ENCODE measurements at places on chromosomes 3 and 15.

GRCh38 chr3:51734572-51734907, 27.7 kb downstream of the GRM2 start:
- no peak for DNase-seq

- no peak for DNase-seq
These were observed 33.0 kb downstream of the ALDH1L1 start for GRCh38 chr3:126147147-126147931.

- DNase-seq = no peak
These were observed 61.6 kb downstream of the CCR1 start for GRCh38 chr3:46146548-46146947.

DNA sequence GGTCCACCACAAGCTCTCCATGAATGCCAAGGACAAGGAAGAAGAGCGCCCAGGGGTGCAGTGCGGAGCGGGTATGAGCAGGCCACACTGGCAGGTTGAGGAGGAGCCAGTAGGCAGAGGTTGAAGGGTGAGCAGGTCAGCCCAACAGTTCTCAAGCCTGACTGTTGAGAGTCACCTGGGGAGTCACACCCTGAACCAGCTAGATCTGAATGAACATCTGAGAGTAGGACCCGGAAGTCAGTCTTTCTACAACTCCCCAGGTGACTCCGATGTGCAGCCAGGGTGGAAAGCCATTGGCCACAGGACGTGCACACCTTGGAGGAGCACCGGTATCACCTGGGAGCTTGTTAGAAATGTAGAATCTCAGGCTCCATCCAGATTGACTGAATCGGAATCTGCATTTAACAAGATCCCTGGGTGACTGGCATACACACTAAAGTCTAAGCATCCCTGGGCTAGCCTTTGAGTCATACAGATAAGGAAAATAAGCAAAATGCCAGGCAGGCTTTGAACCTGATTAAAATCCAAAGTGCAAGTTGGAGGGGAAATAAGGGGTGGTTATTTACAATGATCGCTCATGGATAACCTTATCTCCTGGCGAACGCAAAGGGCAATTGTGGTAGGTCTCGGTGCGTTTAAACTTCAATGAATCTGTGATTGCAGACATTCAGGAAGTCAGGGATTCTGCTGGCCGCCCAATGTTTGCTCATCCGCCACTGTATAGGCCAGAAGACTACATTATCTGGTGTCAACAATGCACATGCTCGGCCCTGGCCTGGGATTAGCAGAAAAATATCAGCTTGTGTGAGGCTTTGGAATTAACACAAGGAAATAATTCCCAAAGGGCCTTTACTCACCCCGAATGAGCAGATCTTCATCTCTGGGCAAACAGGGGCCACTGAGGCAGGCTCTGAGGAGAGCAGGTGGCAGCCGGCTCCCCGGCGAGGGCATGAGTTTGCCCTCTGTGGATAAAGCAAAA, 11.7 kb upstream of the LYZL4 start:
- DNase-seq = no peak

- no peak for DNase-seq
These were observed 24.8 kb downstream of the CCR1 start for GRCh38 chr3:46183330-46183729.

DNA sequence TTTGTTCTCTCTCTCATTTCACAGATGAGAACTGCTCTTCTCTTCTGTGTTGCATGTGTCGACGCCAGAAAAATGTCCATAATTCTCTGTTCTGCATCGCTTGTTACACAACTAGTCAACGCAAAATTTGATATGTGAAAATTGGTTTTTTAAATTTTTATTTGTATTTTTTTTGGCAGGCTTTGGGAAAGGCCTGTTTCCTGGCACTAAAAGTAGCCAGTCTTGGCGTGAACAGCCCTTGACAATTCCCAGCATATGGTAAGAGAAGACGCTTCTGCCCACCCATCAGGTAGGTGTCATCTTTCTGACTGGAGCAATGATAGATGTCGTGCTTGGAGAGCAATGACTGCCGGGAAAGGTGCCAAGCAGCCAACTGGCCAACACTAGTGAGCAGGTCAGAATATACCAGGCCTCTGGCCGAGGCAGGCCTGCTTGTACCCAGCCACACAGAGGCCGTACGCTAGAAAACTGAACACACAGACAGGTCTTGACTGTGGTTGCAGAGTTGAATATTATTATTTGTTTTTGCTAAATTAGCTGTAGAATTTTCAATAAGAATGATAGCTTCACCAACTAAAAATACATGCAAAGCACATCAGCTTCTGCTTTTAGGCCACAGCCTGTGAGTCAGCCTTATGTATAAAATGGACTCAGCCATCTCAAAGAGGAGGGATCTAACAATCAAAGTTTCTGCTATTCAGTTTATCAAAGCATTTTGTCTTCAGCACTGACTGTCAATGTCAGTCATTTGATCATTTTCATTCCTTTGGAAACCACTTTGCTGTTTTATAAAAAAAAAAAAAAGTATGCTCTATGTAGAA, 837.5 kb downstream of the MCTP2 start:
- DNase-seq = no peak

DNA sequence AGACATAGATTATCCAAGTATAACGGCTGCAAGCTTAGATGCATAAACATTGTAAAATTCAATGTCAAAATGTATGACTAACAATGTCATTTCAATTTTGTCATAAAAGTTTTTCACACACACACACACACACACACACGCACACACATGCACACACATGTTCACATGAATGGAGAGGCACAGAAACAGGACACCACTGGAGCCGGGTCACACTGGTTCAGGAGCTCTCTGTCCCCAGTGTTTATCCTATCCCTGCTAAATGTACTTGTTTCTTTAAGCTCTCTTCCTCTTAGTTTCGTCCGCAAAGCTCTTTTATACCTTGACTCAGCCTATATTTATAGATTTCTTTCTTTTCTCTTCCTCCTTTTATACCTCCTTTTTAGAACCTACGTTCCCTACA, 249.9 kb downstream of the CADPS start:
- no peak for DNase-seq

DNA sequence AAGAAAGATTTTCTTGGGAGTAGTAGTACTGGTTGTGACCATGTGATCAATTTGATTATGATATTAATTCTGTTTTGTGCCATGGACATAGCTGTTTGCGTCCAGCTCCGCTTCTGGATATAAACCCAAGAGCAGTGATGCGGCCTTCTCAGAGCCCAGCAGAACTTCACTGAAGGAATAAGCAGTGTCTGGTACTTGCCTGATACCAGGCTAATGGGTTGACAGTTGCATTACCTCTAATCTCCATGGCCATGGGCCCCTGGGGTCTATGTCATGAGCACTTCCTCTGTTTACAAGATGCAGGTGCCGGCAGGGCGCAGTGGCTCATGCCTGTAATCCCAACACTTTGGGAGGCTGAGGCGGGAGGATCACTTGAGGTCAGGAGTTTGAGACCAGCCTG, 36.3 kb upstream of the RAB6B start:
- no peak for DNase-seq

DNA sequence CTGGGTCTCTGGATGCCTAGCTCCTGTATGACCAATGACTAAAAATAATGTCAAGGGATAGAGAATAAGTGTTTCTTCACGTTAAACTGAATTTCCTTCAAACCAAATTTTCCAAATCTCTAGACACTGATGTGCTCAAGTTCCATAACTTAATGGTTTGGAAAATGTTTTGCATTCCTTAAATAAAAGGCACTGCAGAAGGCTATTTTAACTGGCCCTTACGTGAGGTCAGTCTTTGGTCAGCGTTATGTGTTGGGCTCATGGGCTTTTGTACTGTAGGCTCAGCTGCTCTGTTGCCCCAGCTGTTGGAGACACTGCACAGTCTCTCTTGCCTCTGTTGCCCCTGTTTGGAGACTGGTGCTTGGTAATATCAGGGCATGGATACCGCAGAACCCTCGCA, 188.5 kb downstream of the TPRG1 start:
- no peak for DNase-seq

DNA sequence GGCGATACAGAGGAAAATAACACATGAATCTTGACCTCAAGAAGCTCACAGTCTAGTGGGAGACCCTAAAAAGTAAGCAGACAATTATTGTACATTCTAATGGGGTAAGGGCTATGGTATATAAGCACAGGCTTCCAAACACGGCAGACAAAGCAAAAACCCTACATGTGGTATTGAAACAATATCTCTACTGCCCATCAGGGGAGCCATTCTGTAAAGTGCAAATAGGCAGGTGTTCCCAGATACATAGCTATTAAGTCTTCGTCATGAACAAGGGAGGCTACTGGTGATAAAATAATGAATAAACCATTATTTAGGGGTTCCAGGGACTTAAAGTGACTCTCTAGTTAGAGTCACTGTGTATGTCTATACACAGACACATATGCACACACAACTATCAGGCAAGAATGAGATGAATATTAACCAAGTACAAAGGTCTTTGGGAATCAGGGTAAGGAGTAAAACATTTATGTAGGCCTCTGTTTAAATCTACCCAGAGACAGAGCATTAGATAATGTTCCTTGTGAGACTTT, 38.7 kb upstream of the ASB14 start:
- DNase-seq = no peak

- DNase-seq = no peak
These were observed 207.2 kb downstream of the TBC1D5 start for GRCh38 chr3:17535274-17535673.

GRCh38 chr15:91622235-91622634, 231.3 kb upstream of the SLCO3A1 start:
- no peak for DNase-seq

- DNase-seq = no peak
These were observed 14.5 kb upstream of the PRKCI start for GRCh38 chr3:170207717-170208116.

DNA sequence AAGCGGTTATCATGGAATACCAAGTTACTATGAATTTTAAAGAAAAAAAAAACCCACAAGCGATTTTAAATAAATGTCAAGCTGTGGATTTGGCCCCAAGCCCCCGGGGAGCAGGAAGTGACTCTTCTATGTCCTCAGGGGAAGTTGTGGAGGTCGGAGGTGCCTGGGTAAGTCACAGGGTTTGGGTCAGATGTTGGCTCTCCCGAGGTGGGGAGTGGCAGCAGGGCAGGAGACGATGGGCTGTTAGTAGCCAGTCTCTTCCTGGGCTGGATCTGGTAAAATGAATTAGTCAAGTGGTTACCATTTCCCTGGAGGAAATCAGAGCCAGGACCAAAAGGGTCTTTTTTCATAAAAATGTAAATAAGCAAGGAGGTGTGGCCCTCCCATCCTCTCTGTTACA, 316.7 kb downstream of the TLE3 start:
- no peak for DNase-seq

DNA sequence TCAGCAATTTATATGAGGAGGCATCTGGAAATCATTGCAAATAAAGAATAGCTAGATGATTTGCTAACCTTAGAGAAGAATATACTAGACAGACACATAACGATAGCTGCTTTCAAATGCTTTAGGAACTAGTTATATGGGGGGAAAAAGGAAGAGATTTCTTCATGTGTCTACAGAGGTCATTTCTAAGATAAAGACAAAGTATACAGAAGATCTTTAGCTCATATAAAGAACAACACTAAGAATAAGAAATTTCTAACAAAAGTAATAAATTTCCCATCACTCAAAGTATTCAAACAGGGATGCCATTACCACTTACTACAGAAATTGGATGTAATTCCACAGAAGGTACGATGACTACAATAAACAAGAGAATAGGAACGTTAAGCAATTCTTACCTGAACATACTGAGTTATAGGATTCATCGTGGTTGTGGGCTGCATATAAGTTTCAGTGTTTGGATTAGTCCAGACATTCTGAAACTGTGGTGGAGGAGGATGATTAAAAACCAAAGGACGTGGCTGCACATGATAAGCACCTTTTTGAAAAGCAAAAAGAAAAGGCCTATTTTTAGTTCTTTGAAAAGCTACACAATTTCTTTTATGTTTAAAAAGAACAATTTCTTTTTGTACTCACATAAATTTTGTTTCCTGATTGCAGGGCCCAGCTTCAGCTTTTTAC, 8.7 kb downstream of the DAZL start:
- DNase-seq = no peak

DNA sequence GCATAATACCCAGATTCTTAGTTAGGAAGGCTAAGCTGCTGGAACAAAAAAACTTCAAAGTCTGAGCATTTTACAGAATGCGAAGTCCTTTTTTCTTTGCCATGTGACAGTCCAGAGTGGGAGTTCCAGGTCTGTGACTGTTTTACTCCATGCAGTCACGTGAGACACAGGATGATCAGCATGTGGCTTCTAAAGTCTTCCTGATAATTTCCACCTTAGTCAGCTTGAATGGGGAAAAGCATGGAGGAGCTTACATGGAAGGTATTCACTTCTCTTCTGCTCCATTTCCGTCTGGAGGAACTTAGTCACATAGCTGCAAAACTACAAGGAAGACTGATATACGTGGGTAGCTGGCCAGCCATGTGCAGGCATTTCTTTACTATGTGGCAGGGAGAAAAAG, 1.7 kb downstream of the SNTN start:
- DNase-seq = no peak

- no peak for DNase-seq
These were observed 82.4 kb upstream of the HERC1 start for GRCh38 chr15:63915873-63916771.

DNA sequence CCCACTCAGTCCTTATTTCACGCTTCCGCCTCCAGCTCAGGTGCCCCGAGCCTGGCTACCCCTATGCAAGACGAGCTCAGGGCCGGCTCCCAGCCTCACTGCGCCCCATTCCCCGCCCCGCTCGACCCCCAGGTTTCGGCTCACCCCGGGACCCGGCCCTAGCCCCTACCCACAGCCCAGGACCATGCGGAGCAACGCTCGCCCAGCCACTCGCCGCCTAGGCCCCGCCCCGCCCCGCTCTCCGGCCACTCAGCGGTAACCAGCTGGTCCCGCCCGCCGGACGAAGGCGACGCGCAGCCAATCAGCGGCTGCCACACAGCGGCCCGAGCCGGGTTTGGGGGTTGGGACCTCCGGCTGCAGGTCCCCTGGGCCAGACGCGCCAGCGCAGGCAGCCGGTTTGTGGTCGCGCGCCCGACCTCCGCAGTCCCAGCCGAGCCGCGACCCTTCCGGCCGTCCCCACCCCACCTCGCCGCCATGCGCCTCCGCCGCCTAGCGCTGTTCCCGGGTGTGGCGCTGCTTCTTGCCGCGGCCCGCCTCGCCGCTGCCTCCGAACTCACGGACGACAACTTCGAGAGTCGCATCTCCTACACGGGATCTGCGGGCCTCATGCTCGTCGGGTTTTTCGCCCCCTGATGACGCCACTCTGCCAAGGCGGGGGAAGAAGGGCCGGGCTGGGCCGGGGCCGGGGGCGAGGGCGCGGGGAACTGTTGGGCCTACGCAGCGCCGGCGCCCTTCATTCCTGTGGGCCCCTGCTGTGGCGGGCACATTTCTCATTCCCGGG, at the start of gene CATSPER2:
CATSPER2 (minus strand) TSS at position 196 of the 781 bp plus-strand sequence. CDS start 783 bp downstream, outside the sequence.
- no peak for DNase-seq

GRCh38 chr3:23113455-23114171, 89.5 kb upstream of the UBE2E2 start:
- no peak for DNase-seq

DNA sequence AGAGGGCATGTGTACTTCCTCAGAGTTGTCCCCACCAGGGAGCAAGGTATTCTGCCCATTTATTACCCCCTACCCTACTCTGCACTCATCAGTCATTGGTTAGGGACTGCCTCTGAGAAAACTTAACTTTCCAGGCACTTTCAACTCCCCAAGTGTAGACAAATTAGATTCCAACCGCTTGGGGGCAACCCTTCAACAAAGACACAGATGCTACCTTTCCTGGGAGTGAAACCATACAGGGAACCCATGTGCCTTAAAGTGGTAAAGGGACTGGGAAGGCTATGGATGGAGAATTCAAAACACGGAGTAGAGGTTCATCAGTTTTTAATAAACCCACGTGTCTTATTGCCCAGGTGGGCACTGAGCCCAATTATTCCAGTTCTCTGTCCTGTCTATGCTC, 19.4 kb upstream of the UBE2E2 start:
- DNase-seq = no peak

Measured in activated naive CD8-positive, alpha-beta T cell treated with anti-CD3 and anti-CD28 coated beads, Interleukin-2, amount 10 ng/mL, durations not matched to agents 7 days and 5 days (primary cell).